ENCODE measurements at places on chromosomes 5 and 9.

GRCh38 chr5:142491270-142491669 lies 166.4 kb upstream of the SPRY4 start:
- no peak for DNase-seq

DNA sequence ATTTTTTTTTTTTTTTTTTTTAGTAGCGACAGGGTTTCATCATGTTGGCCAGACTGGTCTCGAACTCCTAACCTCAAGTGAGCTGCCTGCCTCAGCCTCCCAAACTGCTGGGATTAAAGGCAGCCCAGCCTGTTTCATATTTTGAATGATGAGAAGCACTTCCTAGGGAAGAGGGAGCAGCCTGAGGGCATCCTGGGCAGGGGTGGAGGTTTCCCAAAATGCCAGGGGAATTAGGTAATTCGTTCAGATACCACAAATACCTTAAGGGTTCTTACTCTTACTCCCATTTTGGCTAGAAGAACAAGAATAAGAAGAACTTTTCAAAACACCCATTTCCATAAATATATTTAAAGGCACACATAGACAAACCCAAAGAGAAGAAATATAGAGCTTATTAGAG lies 29.5 kb upstream of the RAPGEF1 start:
- DNase-seq, result no peak

DNA sequence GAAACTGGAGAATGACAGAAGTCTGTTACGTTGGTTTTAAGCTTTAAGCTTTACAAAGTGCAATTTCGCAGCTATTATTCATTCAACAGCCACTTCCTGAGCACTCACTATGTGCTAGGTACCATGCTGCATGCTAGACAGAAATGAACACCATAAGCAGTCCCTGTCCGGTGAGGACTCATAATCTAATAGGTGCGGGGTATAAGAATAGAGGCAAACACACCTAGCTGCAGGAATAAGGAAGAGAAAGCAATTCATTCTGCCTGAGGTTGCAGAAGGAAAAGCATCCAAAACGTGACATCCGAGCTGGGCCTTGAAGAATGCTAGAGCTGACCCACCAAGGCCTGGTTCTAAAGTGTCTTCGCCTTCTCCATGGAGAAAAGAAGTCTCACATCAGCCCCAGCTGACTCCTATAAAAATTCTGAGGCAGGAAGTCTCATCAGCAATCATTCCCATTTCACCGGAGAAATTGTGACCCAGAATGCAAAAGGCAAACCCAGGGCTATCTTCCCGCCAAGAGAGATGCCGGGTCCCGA lies 542 bp downstream of the FKBP15 start:
- no peak for DNase-seq

DNA sequence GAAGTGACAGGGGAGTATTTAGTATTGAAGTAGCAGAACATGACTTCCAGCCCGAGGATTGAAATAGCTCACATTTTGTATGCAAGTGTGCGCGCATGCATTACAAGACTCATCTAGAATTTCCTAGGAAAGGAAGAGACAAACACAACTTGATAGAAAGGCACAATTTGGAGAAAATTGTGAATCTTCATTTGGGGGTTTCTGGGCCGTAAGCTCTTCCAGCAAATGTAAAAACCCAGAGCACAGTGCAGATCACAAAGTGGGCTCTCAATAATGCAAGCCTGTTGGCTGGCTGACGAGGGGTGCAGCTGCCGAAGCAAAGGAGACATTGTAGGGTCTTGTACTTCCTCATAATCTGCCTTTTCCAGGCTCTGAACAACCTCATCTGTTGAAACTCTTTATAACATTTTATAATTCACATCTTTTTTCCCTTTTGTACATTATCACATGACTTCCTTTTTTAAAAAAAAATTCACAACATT lies 109.0 kb downstream of the BAAT start:
- DNase-seq, result no peak

- no peak for DNase-seq
Observed at GRCh38 chr9:114121227-114122135, 22.4 kb upstream of the KIF12 start.

DNA sequence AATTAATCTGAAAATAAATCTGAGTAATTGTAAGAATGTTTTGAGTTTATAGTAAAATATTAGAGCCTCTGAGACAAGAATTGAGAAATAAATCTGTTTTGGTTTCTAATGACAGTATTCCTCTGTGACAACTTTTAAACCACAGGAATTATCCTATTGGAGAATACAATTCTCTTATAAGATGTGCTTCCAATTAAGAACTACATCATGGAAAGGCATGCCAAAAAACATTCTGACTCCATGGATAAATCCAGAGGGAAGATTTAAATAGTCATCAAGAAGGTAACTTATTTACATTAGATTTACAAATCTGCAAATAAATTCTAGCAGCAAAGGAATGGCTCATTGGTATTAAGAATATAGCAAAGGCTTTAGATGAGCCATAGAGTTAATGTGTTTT lies 178.3 kb upstream of the ACOT12 start:
- no peak for DNase-seq

All from stimulated activated CD8-positive, alpha-beta memory T cell treated with anti-CD3 and anti-CD28 coated beads, Interleukin-2, amount 100 ng/mL, for 1 hour (primary cell).